ENCODE measurements at places on chromosomes 16 and 17.

DNA sequence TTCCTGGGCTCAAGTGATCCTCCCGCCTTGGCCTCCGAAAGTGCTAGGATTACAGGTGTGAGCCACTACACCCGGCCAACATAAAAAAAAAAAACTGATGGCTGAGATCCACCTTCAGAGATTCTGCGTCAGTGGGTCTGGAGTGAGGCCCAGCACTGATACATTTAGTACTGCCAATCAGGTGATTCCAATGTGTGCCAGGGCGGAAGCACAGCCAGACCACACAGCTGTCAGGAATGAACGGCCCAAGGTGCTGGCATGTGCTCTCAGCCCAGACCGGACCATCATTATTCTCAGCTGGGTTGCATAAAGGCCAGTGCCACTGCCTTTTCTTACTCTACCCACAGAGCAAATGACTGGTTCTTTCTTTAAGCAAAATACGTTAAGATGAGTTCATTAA, 1.2 kb upstream of the BCO1 start:
- DNase-seq = no peak

- DNase-seq = no peak
Measured at GRCh38 chr17:63714550-63715277, 14.8 kb upstream of the LIMD2 start.

GRCh38 chr16:82062645-82063058, 27.6 kb downstream of the HSD17B2 start:
- DNase-seq = no peak

- DNase-seq = no peak
Measured at GRCh38 chr16:18827890-18828289, 26.5 kb upstream of the ARL6IP1 start.

- no peak for DNase-seq
Measured at GRCh38 chr17:27896701-27897100, 3.5 kb upstream of the LYRM9 start.

DNA sequence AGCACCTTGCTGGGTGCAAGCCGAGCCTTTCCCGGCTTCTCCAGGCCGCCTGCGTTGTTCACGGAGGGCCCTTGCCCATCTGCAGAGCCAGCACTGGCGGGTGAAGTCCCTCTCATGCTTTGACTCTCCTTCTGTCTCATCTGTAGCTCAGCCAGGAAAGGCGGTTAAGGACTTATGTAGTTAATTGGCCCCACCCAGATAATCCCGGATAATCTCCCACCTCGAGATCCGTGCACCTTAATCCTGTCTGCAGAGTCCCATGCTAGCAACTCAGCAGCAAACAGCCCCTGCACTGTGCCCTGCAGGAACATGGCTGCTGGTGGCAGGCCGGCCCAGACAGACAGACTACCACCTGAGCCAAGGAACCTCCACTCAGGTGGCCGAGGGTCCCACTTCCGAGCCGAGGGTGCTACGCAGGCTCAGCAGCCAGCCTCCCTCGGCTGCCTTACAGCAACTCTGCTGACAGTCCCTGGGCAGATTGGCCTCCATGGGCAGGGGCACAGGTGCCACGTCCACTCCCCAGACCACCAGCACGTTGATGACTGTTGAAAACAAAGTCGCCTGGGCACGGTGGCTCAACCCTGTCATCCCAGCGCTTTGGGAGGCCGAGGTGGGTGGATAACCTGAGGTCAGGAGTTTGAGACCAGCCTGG, 16.9 kb downstream of the RAB40C start:
- DNase-seq = no peak

GRCh38 chr17:72510351-72511016, 389.7 kb downstream of the SOX9 start:
- no peak for DNase-seq

GRCh38 chr17:3788200-3788599, 12.8 kb downstream of the ITGAE start:
- DNase-seq = no peak

DNA sequence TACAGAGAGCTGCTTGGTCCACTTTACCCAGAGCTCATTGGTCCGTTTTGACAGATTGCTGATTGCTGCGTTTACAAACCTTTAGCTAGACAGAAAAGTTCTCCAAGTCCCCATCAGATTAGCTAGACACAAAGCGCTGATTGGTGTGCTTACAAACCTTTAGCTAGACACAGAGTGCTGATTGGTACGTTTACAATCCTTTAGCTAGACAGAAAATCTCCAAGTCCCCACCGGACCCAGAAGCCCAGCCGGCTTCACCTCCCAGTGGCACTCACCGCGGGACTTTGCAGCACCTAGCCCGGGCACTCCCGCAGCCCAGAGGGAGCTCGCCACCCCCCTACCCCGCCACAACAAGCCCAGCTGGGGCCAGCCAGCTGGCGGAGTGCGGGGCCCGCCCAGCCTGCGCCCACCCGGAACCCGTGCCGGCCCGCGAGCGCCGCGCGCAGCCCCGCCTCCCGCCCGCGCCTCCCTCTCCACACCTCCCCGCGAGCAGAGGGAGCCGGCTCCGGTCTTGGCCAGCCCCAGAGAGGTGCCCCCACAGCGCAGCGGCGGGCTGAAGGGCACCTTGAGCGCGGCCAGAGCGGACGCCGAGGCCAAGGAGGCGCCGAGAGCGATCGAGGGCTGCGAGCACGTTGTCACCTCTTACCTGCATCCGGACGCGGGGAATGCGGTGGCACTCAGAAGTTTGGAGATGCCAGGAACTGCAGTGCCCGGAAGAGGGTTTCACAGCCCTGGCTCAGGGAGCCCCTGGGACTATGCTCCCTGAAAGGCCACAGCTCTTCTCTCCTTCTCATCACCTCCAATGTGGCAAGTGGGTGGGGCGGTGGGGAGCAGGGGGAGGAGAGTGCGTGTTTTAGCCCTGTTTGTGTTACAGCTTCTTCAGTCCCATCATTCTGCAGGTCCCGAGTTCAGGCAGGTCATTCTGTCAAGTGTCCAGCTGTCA, 1504.5 kb downstream of the CDH11 start:
- no peak for DNase-seq

DNA sequence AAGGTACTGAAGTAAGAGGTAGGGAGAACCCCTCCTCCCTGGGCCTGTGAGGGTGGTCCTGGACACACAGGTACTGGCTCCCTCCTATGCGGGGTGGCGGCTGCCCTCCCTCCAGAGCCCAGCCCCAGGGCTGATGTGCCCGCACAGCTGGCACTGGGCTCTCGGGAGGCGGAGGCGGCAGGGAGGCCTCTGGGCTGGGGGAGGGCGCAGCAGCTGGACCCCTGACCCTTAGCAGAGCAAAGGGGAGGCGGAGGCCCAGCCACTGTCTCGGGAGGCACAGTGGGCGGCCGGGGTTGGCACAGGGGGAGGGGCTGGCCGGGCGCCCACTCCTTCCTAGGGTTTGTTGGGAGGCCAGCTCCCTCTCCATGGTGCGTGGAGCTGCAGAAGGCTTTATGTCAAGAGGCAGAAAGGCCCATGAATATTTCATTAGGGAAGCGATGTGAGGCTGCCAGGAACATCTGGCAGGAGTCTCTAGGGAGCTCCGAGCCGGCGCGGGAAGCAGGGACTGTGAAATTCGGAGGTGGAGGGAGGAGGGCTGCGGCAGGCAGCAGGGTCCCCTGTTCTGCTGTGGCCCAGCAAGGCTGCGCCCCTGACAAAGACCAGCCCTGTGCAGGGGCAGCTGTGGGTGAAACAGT, 44.1 kb upstream of the ACSF3 start:
- no peak for DNase-seq

DNA sequence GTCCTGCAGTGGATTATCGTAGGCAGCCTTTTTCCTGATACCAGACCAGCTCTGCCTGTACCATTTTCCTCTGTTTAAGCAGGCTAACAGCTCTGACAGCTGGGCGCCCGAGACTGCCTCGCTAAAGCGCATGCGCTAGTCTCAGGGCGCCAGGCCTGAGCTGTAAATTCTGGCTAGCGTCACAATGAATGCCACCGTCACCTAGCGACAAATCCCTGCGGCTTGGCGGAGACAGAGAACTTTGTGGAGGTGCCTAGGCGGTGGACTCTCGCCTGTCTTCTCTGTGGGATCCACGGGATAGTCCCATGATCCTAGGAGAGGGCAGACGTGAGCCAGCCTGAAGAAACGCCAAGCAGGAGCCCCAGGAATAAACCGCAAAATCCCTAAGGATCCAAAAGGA, 573.9 kb downstream of the KCNJ18 start:
- DNase-seq = no peak

- DNase-seq = no peak
Measured at GRCh38 chr17:8476741-8477140, 41.1 kb downstream of the NDEL1 start.

- DNase-seq = no peak
Measured at GRCh38 chr17:13797863-13798262, 196.1 kb upstream of the HS3ST3A1 start.

GRCh38 chr17:28347261-28347891, 10.0 kb downstream of the POLDIP2 start:
- no peak for DNase-seq

DNA sequence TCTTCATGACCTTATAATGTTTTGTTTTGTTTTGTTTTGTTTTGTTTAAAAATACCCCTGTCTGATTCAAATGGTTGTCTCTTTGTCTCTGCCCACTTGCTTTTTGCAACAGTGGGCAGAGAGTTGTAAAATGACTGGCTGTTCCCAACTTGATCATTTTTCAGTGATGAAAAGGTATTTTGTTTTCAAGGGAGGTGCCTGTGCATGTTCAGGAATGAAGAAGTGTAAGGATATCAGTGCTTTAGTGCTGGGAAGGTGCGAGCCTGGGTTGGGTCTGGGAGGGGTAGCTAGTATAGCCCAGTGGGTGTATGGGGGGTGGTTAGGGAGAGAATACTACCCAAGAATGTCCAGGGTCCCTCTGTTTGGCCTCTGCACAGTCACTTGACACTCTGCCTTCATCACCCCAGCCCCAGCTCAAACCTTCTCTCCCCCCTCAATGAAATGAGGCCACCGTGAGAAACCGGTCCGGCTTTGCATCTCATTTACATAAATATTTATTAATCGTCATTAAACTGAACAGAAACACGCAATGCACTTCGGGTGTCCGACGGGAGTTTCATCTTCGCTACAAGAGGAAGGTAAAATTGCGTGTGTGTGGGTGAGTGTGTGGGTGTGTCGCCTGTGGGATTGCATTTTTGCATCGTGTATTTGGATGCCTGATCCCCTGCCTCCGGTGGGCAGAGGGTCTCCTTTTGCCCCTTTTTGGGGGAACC, 4.3 kb downstream of the NEUROD2 start:
- DNase-seq = no peak

- DNase-seq = no peak
Measured at GRCh38 chr16:49978569-49979326, 46.3 kb upstream of the CNEP1R1 start.

DNA sequence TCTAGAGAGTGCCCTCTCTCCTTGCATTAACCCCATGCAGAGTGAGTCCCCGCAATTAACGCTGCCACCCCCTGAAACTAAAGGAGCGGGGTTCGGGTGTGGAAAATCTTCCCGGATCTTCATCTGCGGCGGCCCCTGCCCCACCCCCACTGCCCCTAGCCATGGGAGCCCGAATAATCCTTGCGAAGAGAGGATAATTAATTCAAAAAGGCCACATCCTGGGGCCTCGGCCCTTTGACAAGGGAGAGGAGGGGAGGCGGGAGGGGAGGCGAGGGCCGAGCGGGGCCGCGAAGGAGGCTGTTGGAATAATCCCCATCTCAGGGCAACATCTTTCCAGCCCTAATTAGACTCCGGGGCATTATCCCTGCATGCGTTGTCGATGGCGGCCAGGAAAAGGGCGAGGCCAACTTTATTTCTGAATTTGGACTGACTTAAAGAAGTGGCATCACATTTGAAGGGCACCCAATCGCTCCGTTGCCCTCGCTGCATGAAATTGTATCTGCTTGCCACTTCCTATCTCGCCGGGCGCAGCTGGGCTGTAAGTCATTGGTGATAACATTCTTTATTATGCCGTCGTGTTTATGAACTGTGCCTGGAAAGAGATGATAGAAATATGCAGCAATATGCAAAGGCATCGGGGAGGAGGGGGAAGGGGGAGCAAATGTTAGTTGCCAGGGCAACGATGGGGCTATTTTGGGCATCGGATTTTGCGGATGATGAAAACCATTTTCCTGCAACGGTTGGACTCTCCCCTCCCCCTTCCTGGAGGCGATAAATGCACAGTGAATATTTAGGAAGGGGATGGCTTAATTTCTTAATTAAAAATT, 387.1 kb upstream of the TNRC6C start:
- no peak for DNase-seq

Data from HuH-7.5 (cell line).